Transverse colon (tissue), 4 donors: ENCODE measurements at places on chromosomes 5 and 9.

DNA sequence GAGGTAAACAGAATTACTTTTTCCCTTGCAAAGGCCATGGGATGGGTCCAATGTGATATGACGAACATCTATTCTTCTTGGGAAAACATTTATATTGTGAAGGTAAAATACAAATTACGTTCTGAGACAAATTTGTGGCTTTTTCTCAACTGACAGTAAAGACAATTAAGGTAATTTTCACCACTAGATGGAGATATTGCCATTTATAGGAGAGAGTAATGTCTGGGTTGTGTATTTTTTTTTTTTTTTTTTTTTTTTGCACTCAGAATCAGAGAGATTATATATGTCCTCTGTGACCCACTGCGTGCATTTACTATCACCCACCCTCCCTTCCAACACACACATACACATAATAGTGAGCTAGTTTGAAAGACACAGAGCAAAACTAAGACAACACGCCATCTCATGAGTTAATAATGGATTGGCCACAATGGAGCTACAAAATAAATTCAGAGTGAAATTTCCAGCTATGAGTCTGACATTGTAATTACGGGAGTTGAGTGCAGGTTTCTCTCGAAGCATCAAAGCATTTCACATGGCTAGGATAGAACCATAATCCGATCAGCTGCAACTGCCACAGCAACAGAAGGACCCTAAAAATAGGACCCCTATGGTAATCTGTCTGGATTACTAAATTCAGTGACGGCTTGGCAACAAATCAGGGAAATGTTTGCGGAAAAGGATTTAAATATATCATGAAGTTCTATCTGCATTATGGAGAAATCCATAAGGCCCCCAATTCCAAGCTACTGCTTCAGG lies 49.2 kb downstream of the ANXA1 start:
- no peak for DNase-seq

DNA sequence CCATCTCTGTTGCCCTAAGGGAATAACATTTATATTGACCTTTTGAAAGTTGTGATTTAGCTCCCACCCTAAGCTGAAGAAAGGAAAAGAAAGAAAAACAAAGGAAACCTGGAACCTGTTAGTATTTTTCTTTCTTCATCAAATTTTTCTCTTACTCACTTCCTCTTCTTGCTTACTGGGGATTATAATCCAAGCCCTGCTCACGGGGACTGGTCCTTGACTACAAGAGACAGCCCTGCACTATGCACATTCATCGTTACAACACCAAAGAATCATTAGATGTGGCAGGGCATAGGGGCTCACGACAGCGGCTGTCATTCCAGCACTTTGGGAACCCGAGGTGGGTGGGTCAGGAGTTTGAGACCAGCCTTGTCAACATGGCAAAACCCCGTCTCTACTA lies 37.8 kb upstream of the LPAR1 start:
- no peak for DNase-seq

DNA sequence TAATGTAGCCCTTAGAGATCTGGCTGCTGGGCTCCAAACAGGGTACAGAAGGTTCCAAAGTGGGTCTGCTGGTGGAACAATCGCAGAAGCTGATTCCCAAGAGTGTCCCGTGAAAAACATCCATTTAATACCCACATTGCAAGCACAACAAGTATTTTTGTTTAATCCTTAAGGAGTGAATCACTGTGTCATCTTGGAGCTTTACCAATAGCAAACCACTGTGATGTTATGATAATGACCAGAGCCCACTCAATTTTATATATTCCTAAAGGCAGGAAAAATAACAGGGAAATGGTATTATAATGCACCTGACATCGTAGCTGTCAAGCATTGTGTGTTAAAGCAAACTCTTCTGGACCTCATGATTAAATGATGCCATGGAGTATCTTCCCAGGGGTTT lies 291.9 kb downstream of the FBXL7 start:
- DNase-seq, result no peak

DNA sequence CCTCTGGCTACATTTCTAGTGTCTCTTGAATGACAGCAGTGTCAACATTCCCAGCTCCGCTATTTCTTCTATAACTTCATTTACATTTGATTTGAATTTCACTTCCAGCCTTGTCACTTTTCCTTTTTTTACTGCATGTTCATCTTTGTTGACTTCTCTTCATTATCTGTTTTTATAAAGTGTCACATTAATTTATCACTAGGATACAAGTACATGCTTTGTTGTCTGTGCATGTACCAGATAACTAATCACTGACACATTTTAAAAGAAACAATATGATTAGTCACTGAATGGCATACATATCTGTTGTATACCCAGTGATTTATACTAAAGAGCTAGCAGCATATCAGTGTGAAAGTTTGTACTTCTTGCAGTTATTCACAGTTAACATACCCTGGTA lies 29.1 kb downstream of the ARSK start:
- no peak for DNase-seq

- peak; percentile 85 for DNase-seq
Observed at GRCh38 chr9:114098021-114098935, 814 bp downstream of the KIF12 start.

DNA sequence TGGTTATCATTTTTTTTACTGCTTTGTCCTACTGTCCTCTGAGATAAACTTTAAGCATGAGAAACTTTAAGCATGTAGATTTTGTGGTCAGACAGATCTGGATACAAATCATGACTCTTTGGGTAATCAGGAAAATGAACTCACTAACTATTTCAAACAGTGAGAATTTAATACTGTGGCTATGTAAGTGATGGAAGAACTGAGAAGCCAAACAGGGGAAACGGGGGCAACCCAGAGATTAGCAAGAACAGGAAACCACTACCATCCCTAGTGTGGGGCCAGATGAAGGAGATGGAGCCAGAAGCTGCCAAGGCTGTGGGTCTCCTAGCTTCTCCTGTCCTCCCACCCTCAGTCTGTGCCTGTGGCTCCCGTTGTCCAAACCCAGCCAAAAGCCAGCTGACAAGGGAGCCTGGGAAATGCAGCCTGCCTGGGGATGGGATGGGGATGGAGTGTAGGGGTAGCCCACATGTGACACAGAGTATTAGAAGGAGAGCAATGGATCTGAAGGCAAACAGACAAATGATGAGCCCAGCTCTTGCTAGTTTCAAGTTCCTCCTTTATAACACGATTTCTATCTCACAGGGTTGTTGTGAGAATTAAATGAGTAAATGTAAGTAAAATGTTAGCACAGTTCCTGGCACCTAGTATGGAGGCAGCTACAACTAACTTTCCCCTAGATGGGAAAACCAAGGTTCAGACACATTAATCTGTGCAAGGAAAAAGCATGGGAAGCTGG lies 27.7 kb upstream of the CDC23 start:
- DNase-seq, result no peak
